ENCODE measurements at places on chromosomes 1 and 21.

DNA sequence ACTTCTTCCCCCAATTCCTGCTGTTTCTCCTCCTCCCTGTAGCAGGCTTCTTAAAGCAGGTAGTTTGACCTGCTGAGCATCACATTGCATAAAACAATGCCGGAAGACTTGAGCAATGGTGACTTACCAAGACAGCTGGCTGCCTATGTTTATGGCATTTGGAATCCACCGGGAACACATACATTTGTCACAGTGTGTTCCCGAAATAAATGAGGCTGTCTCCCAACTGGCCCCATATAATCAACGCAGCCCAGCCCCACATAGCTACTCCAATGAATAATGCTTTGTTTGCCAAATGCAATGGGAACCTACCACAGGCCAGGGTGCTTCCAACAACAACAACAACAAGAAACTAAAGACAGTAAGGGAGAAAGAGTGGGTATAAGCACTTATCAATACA lies 186.1 kb upstream of the MAP1LC3C start:
- no peak for DNase-seq

DNA sequence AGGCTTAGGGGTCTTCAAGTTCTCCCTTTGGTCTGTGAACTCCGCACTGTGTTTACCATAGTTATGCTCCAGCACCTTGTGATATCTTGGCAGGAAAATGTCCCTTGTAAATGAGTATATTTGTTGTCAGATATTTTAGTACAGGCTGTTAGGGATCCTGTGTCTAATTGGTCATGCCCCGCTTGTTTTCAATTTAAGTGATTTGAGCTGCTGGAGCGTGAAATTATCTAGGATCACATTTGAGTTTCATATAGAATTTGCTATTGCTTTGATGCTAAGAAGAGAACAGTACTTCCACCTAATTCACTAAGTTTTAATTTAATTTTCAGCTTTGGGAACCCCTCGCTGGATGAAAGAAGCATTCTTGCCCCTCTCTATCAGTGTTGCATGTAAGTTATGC lies 15.4 kb upstream of the TOR3A start:
- DNase-seq: no peak

- DNase-seq: no peak
These were observed 51.4 kb upstream of the ACTRT2 start for GRCh38 chr1:2969845-2970291.

DNA sequence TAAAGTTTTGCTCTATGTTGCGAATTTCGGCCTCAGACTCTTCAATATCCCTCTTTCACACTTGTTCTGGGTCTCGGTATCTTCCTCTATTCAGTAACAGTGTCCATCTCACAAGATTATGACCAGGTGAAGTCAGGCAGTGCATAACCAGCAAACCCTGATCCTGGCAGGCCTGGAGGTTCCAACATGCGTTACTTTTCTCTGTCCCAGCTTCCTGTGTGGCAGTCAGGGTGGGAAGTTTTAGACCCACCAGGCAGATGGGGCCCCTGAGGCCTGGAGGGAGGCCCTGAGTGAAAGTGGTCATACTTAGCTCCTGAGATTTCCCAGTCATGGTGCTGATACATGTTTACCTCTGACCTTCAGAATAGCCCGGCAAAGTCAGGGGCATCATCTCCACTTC lies 5.1 kb downstream of the TMEM61 start:
- DNase-seq: no peak

- DNase-seq: no peak
These were observed 14.4 kb downstream of the TMPRSS3 start for GRCh38 chr21:42381347-42381984.

- no peak for DNase-seq
These were observed 138.4 kb downstream of the GLIS1 start for GRCh38 chr1:53600561-53600960.

- DNase-seq: no peak
These were observed 191.9 kb upstream of the FMN2 start for GRCh38 chr1:239899747-239900146.

- no peak for DNase-seq
These were observed 18.0 kb downstream of the NADK start for GRCh38 chr1:1760345-1760650.

- DNase-seq: no peak
These were observed 35.4 kb downstream of the VANGL1 start for GRCh38 chr1:115677182-115677555.

- no peak for DNase-seq
These were observed 52.2 kb downstream of the PHACTR4 start for GRCh38 chr1:28421744-28422143.

DNA sequence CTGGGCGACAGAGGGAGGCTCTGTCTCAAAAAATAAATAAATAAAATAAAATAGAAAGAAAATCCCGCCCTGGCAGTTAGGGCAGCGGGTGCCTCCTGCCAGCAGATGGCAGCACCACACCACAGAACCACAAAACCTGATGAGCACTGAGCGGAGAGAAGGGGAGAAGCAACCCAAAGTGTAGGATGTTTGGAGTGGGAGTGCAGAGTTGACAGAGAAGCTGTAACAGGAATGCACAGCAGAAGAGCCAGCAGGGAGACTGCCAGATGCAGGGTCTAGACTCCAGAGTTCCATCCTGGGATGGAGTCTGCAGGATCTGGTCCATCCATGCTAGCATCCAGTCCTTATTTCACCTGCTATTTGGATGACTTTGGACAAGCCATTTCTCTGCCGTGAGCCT lies 29.7 kb upstream of the KIRREL1 start:
- DNase-seq: no peak

GRCh38 chr1:40706626-40707025 lies 15.1 kb downstream of the NFYC start:
- no peak for DNase-seq

DNA sequence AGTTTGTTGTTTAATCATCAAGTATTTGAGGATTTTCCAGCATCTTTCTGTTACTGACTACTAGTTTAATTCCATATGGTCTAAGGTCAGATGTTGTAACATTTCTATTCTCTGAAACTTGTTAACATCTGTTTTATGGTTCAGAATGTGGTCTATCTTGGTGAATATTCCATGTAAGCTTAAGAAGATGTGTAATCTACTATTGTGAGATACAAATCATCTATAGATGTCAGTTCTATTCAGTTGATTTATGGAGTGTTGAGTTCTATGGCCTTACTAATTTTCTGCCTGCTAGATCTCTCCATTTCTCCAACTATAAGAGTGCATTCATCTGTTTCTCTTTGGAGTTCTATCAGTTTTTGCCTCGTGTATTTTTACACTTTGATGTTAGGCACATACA lies 31.5 kb downstream of the WARS2 start:
- no peak for DNase-seq

- DNase-seq: no peak
These were observed 2.3 kb downstream of the CHD5 start for GRCh38 chr1:6177681-6178380.

GRCh38 chr1:222420633-222421032 lies 127.3 kb downstream of the HHIPL2 start:
- no peak for DNase-seq

DNA sequence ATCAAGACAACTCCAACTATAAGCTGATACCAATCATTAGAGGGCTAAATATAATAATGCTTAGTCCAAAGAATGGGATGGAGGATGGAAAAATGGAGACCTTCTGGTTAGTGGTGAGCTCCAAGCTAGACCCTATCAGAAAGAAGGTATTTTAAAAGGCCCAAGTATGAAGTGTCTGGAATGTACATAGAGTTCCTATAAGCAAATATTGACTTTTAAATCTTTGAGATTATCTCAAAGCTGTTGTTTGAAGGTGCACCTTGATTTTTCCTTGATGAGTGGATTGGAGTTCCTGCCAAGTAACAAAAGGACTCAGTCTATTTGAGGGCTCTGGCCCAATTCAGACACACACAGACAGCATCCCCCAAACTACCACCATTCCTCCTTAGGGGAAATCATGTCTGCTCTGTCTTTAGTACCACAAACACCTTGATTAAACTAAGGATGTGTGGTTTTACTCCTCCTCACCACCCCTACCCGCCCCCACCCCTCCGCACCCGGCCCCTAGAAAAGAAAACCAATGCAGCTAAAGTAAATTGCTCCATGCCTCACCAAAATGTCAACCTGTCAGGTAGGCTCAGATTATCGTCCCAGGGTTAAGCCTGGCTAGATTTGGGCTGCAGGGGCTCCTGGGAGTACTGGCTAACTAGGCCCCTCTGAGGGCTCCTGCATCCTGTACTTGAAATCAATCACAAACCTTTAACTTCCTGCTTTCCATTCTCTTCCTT lies 59.4 kb downstream of the CDC7 start:
- no peak for DNase-seq

DNA sequence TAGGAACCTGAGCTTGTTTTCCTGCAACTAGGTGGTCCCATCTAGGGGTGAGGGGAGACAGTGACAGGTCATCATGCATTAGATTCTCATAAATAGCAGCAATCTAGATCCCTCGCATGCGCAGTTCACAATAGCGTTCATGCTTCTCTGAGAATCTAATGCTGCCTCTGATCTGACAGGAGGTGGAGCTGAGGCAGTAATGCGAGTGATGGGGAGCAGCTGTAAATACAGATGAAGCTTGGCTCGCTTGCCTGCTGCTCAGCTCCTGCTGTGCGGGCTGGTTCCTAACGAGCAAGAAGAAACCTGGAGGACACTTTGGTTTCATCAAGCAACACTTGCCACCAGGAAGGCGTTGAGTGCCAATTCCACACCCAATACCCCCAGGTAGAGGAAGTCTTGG lies 95.1 kb upstream of the OLIG2 start:
- DNase-seq: no peak

- no peak for DNase-seq
These were observed 138.3 kb upstream of the ETS2 start for GRCh38 chr21:38667291-38667870.

DNA sequence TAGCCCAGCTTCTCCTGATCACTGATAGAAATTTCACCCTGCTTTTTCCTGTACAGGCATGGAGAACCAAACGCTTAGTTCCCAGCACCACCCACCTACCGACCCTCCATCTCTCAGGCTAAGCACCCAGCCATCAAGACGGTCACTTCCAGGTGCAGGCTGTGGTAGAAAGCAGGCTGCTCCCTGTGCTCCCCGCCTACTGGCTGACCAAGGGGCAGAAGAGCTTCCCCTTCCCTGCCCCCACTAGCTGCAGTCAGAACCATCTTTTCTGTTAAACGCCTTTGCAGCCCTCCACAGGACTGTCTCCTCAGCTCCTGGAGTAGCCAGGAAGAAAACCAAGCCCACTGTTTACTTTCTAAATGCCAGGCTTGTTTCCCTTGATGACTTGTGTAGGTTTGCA lies 23.0 kb downstream of the SPATA46 start:
- no peak for DNase-seq

- DNase-seq: no peak
These were observed 29.4 kb upstream of the PPP2R5A start for GRCh38 chr1:212255705-212256307.

GRCh38 chr1:90721210-90722194 lies 4.4 kb upstream of the BARHL2 start:
- peak; percentile 25 for DNase-seq

- no peak for DNase-seq
These were observed 233.1 kb upstream of the CSF3R start for GRCh38 chr1:36715797-36716196.

GRCh38 chr1:14238472-14239307 lies 359.8 kb upstream of the KAZN start:
- DNase-seq: no peak

GRCh38 chr1:172549621-172550280 lies 16.8 kb downstream of the SUCO start:
- no peak for DNase-seq

DNA sequence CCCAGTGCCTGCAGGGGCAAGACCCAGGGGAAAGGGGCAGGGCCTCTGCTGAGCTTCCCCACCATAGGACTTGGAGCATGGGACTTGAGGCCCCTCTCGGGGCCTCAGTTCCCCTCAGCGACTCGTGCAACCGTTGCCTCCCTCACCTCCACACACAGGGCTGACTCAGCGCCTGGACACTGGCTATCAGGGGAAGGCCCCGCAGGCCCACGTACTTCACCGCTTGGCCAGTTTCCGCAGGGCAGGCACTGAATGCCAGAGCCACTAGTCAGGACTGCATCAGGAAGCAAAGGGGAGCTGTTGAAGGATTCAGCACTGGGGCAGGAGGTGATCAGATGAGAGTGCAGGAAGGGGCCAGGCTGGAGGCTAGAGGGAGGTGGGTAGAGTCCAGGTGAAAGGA lies 15.5 kb upstream of the FAM131C start:
- DNase-seq: no peak

- no peak for DNase-seq
These were observed 13.2 kb upstream of the SLC2A1 start for GRCh38 chr1:42971841-42972291.

DNA sequence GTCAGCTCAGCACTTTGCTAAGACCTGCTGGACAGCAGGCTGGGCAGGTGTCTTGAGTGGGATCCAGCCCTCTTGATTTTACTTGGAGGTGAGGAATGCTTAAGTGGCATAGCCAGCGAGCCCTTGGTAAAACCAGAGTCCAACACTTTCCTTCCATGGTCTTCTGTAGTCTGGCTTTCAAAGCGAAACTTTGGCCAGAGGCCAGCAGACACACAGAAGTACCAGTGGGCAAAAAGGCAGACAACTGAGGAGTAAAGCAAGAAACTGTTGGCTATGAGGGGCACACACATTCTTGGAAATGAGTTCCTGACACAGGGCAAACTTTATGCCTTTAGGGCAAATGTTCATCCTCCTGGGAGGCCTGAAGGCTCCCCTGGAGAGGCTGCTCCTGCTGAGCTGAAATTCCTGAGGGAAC lies 281.0 kb upstream of the POU3F1 start:
- no peak for DNase-seq

- DNase-seq: peak; percentile 68
These were observed 80.7 kb downstream of the NID1 start for GRCh38 chr1:235984041-235984825.

DNA sequence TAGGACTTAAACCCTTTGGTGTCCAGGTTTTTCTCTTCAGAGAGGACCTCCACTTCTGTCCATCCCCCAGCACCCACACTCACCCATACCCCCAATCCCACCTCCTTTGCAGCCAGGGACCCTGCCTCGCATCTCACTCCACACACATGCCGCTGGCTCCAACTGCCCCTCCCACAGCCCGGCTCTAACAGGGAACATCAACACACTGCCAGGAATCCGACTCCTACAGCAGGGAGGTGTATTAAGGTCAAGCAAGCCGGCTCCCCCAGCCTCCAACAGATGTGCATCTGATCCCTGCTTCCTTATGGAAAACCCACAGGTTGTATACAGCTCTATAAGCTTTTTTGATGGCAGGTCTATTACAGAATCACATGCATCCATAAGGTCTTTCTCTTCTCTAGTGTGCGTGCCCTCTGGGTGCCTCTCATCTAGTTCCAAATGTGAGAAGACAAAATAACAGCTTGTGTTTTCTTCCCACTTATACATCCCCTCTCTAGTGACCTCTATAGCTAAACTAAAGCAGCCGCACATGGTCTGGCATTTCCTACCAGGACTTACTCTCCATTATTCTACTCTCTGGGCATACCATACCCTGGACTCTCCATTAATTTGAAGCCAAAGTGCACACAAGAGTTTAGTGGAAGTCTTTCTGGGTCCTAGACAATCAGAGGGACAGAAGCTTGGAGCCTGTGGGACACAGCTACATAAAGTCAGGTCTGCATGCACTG lies 16.3 kb downstream of the PIK3C2B start:
- no peak for DNase-seq

- no peak for DNase-seq
These were observed 53.1 kb upstream of the LBR start for GRCh38 chr1:225480825-225481434.
